Stimulated activated CD4-positive, alpha-beta T cell treated with anti-CD3 and anti-CD28 coated beads, Interleukin-1b, Interleukin-23, amount 100 ng/mL, for 1 hour (primary cell): ENCODE measurements at places on chromosomes 13 and 19.

GRCh38 chr13:52383366-52383765 lies 22.6 kb downstream of the THSD1 start:
- DNase-seq, result no peak

DNA sequence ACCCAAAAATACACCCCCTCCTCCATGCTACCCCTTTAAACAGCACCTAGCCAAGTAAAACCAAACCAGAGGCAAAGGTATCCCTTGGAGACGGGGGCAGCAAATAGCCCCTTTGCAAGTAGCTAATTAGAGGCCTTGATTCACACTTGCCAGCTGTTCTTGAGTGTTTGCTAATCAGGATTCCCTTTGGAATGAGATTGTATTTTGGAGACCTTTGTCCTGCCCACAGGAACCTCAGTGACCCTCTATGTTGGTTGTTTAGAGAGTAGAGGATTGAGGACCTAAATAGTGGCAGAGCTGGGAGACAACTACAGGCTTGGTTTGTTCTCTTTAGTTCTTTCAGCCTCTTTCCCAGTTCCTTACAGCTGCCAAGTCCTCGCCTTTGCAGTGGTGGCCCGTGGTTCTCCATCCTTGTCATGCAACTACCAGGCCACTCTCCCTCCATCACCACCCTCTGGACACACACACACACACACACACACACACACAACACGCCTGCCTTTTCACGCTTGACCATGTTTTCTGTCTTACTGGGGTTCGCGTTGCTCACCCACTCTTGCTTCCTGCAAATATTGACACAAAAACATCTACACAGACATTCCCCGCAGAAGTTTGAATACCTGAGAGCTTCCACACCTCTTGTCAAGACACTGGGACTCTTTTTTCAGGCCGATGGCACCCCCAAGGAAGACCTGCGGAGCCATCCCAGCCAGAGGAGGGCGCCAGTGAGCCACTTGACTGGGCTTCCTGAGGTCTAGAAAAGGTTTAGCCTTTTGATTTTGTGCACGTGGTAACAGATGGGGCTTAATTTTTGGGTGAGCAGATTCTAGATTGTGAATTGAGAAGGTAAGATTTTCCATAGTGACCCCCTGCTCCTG lies 80.0 kb upstream of the GPR183 start:
- DNase-seq, result peak; percentile 74

GRCh38 chr13:99299920-99300341 lies 7.3 kb downstream of the GPR183 start:
- no peak for DNase-seq

DNA sequence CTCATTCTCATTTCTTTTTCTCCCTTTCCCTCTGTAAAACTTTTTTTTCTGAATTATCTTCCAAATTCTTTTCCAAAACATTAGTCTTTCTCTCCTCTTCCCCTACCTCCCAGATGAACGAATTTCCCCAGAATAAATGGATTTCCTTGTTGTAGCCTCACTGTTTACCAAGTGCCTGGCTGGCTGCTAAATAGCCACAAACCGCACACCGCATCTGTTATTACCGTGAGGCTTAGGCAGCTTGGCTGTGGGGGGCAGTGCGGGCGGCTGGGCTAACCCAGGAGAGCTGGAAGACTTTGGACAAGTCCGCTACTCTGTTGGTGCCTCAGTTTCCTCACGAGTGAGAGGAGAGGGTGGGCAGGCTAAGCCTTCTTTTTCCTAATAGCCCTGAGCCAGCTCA lies 10.7 kb downstream of the IL17D start:
- DNase-seq, result no peak

- no peak for DNase-seq
These were observed 53.1 kb downstream of the C13orf46 start for GRCh38 chr13:113920606-113921286.

DNA sequence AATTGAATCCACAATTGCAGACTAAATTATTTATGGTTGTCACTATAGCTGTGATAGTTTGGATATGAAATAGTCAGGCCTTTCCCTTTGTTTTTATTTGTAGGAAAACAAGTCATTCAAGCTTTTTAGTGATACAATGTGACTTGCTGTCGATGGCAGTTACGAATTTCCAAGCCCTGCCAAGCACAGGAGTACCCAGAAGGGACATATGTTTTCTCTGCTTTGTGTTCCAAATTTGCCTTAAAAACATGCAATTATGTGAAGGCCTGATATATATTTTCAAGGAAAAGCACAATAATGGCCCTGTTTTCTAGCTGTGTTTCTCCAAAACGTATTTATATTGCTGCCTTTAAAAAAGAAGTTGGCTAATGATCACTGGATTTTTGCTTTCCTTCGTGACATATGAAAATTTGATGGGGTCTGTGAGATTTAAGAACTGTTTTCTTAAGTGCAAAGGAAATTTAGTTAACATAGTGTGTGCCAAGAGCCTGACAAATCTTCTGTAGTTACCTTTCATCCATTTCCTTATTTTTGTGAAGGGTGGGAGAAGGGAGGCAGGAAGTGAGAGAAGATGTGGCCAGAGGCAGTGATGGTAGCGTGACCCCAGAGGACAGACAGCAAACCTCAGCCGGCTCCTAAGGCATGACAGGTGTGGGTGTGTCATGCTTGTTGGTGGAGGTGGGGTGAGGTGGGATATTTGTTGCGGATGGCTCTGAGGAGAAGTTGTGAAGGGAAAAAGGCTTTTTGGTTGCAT lies 79.6 kb downstream of the TEX26 start:
- DNase-seq, result no peak
